ENCODE measurements at places on chromosomes 6 and 20.
A peak's percentile ranks its signal among the peaks of the same experiment; 100 is the strongest.

DNA sequence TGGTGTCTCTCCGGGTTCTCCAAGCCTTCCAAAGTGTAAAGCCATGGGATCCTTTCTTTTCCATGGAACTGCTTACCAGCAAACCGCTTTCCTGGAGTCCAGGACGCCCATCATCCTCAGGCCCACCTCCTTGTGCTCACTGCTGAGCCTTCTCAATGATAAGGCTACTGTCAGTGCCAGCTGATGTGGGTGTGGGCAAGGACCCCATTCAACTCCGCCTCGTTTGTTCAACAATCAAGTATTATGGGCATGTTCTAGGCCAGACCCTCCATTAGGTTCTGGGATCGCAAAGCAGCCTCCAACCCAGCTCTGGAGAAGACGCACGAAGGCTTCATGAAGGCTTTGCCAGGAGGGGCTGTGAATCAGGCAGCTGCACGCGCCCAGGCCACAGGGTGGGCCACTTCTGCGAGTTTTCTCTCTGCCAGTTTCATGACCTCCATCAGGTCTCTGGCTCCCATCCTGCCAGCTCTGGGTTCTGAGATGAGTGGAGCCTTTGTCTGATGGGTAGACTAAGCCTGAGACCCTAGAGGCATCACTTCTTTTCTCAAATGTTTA lies 177.1 kb downstream of the MRPL14 start:
- peak; percentile 7 for DNase-seq

GRCh38 chr20:6576726-6577125 lies 190.8 kb upstream of the BMP2 start:
- no peak for DNase-seq

DNA sequence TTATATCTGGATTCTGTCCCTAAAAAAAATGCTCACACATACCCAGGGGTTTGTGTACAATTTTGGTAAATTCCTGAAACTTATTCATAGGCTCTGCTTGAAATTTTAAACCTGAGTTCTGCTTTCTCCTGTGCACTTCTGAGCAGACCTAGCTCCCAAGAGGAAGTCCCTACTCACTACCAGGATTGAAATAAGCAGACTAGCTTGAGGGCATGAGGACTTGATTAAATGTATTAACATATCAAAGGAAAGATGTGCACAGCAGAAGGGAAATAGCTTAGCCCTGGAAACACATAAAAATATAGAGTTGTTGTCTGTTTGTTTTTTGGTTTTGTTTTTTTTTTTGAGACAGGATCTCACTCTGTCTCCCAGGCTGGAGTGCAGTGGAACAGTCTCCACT lies 151.8 kb upstream of the PLCB4 start:
- no peak for DNase-seq

DNA sequence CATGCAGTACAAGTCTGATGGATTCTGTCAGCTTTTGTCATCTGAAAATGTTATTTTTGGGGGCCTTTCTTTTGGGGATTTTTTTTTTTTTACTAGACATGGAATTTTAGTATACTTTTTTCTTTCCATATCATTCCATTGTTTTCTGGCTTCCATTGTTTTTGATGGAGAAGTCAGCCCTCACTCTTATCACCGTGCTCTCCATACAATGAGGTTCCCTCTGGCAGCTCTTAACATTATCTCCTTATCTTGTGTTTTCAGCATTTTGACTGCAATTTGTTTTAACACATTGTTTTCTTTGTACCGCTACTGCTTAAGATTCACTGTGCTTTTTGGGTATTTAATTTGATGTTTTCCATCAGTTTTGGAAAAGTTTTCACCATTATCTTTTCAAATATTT lies 191.5 kb upstream of the AGPAT4 start:
- no peak for DNase-seq

DNA sequence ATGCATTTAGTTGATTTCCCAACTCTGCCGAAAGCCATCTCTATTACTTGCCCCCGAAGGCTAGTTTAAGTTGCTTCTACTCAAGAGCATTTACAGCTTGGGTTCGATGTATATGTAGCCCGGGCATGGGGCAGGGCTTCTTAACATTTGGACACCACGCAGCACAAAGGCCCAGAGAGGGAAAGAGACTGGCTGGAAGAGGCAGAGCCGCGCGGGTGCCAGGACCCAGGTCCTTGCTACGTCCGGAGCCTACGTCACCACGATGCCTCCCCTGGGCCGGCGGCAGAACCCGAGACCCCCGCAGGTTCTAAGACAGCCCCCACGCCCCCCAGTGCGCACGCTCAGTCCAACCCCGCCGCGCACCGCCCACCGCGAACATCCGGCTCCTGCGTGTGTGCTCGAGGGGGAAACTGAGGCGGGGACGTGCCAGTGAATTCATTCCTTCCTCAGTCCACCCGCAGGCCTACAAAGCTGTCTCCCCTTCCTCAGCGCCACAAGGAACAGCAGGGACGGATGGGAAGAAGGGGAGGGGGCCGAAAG lies 367 bp upstream of the PCIF1 start:
- no peak for DNase-seq

DNA sequence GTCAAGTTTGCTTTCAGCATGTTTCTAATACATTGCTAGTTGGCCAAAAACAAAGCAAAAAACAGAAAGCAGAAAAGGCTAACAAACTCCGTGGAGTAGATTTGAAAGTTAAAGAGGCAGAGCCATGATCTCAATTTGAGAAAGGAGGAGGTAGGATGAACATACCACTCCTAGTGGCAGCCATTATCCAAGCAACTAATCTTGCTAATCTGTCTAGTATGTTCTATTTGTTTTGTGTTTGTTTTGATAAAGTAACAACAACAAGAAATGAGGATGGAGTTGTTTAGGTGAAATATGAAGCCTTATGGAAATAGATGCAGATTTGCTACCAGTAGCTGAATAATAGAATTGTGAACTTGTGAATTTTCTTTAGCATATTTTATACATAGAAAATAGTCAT lies 295.5 kb upstream of the PRDM1 start:
- DNase-seq: no peak

DNA sequence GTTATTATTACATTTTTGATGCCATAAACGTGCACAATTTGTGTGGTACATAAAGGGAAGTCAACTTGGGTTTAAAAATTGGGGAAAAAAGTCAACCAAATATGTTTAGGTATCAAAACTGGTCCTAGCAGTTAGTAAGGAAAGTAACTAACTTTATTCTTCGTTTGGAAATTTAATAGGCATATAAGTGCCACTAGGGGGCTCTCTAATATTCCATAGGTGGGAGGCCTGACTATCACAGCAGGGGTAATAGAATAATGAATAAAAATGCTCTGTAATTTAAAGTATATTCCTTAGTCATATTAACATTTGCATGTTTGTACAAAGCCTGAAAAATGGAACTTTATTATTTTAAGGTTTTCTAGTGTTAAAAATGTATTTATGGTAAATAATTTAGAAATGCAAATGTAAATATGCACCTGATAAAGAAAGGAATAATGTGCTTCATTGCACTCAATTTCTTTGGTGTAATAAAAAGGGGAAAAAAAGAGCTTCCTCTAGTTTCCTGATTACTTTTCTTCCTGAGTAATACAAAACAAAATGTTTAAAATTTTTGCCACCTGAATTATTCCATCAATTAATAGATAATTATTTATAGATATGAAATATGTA lies 125.7 kb upstream of the HDAC2 start:
- no peak for DNase-seq

DNA sequence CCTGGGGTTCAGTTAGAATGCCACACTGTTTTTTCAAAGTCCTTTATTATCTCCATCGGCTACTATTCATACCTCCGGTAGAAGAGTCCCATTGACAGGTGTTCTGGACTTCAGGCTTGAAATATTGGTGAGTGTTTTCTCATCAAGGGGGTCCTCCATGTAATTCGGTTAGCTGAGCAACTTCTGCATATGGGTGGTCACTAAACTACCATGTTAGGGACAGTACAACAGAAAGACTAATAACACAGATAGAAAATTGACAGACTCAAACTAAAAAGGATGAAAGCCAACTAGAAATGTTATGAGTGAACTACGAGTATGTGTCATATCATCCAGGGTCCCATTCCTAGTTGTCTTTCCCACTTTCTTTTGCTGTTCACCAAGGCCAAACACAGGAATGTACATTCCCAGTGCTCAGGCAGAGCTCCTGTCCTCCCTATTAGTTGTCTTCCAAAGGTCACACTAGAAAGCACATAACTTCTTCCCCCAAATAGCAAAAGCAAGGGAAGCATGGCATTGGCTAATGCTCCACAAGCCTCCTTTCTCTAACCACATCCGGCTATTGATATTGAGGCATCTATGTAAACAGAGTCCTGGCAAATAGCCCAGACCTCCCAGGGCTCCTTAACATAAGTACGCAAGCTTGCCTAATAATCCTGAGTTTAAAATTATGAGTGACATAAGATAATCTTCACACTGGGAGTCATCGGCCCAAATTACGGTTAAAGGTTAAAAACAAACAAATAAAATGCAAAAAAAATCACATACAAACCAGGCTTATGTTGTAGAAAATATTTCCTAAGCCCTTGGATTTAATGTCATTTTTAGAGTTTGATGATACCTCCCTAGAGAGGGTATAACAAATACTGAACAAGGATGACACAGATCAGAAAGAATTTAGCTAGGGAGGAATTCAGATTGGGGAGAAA lies 13.2 kb downstream of the CCN2 start:
- DNase-seq: no peak

DNA sequence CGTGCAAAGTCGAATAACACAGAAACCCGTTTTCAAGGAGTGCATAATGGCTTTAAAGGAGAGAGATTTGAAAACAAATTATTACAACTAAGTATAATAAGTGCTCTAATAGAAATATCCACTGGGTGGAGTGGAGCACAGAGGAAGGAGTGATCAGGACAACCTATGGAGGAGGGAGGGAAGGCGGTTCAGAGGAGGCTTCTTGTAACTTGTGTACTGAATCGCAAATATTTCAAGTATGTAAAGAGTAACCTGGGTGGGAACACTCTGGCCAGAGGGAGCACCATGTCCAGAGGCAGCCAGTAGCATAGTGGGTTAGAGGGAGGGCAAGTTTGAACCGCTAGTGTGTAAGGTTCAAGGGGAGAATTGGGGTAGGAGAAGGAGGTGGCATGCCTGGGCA lies 21.6 kb upstream of the TNFAIP3 start:
- no peak for DNase-seq

DNA sequence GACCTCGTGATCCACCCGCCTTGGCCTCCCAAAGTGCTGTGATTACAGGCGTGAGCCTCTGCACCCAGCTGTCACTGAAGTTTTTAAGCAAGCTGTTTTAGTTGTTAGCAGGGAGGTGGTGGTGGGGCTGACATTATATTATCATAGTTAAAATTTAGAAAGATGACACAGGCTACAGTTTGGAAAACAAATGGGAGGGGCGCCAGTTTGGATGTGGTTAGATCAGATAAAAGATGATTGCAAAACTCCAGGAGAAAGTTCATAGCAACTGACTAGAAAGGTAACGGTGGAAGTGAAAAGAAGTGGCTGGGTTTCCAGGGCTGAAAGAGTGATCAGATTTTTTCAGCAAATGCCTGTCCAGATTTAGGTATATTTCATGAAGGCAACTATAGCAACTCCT lies 311.9 kb upstream of the CITED2 start:
- DNase-seq: no peak

- no peak for DNase-seq
These were observed 6.0 kb downstream of the RFX6 start for GRCh38 chr6:116883005-116883404.

- no peak for DNase-seq
These were observed 8.0 kb downstream of the DNPH1 start for GRCh38 chr6:43221046-43221972.

DNA sequence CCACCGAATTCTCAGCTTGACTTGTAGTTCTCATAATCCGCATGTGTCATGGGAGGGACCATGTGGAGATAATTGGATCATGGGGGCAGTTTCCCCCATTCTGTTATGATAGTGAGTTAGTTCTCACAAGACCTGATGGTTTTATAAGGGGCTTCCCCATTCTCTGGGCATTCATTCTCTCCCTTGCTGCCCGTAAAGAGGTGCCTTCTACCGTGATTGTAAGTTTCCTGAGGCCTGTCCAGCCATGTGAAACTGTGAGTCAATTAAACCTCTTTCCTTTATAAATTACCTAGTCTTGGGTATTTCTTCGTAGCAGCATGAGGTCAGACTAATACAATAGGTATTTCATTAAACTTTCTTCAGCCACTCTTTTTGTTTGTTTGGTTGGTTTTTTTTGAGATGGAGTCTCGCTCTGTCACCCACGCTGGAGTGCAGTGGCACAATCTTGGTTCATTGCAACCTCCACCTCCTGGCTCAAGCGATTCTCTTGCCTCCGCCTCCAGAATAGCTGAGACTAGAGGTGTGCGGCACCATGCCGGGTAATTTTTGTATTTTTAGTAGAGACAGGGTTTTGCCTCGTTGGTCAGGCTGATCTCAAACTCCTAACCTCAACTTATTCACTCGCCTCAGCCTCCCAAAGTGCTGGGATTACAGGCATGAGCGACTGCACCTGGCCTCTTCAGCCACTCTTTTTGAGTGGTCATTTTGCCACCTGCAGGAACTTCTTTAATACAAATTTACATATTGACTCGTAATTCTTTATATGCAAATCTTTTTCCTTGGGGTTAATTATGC lies 36.3 kb downstream of the GSTA2 start:
- no peak for DNase-seq

DNA sequence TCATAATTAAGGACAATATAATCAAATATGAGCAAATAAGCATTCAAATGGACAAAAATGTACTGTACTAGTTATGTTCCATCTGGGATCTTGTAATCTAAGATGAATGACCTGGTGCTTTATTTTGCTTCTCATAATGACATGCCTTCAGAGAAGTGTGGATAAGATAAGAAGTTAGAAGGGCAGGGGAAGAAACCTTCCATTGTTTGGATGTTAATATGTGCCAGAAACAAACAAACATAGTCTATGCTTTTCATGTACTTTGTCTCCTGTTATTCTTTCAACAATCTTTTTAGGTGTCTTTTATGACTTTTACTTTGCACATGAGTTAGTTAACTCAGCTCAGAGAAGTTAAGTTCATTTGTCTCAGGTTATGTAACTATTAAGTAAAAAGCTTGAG lies 511.5 kb upstream of the SOX4 start:
- DNase-seq: no peak

DNA sequence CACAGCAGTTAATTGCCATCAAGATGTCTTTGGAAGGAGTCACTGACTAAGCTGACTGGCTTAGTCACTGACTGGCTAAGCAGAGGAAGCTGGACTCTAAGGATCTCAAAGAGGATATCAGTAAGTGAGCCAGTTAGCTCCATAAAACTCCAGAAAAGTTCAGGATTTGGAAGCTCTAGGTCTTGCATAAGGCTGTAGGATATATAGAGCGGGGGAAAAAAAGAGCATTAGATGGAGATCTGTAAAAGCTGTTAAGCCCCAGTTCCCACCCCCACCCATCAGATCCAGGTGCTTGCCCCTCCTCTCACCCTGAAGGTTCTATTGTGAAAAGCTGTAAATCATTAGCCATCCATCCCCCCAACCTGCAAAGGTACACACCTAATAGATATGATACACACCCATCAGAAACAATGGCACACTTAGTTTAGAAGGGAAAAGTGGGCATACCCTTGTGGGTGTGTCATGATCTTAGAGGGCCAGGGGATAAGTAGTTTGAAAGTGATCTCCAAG lies 32.2 kb downstream of the CARMIL1 start:
- no peak for DNase-seq

DNA sequence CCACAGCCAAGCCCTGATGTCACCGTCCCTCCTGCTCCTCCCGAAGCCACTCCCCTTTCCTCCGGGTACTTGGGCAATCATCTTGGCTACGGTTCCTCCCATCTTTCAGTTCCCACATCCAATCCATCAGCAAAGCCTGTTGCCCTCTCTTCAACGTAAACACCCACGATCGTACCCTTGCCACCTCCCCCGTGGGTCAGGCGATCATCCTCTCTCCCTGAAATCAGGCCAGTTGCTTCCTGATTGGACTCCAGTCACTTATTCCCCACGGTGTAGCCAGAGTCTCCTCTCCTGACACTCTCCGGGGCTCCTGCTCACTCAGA lies 44.5 kb downstream of the SULF2 start:
- DNase-seq: no peak
